ENCODE measurements at places on chromosomes 13 and 19.

GRCh38 chr13:74187564-74187963 lies 53.4 kb upstream of the KLF12 start:
- DNase-seq = peak; percentile 43

GRCh38 chr13:30466841-30467252 lies 1.1 kb upstream of the HMGB1 start:
- DNase-seq = no peak

GRCh38 chr13:23320926-23321534 lies 112.5 kb downstream of the SACS start:
- DNase-seq = no peak

DNA sequence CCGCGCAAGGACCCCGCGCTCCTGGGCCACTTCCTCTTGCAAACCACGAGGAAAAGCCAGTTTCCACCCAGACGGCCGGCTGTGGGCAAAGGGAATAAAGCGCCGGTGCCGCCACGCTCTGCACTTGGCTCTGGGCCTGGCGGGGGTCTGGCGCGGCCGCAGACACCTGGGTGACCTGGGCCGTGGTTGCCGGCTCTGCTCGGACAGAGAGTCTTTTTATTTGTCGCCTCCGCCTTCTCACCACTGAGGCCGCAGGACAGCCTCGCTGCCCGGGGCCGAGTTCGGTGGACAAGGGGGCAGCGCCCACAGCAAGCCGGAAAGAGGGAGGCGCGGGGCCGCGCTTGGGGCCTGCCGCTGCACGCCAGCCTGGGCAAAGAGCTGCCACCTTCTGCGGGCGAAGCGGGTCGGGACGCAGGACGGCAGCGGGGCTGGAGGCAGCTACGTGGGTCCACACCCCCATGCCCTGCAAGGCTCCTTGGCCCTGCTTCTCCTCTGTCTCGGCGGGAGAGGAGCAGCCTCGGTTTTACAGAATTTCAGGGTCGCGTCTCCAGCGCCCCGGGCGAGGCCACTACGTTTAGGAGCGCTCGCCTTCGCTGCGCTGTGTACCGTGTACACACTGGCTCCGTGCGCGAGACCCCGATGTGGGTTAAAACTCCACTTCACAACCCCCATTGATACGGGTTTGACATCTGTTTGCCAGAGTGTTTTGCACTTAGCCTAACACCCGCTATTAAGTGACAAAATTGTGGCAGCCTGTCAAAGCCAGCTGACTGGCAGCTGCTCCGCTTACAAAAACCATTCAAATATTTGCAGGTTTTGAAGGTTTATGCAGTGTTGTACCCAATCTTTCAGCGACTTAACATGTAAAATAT lies 13.0 kb upstream of the SOX1 start:
- no peak for DNase-seq

GRCh38 chr19:29704562-29705558 lies 10.2 kb downstream of the C19orf12 start:
- no peak for DNase-seq

GRCh38 chr19:43759515-43759914 lies 4.8 kb upstream of the SMG9 start:
- peak; percentile 56 for DNase-seq

GRCh38 chr19:58584498-58585441 lies 11.6 kb upstream of the MZF1 start:
- DNase-seq = no peak

DNA sequence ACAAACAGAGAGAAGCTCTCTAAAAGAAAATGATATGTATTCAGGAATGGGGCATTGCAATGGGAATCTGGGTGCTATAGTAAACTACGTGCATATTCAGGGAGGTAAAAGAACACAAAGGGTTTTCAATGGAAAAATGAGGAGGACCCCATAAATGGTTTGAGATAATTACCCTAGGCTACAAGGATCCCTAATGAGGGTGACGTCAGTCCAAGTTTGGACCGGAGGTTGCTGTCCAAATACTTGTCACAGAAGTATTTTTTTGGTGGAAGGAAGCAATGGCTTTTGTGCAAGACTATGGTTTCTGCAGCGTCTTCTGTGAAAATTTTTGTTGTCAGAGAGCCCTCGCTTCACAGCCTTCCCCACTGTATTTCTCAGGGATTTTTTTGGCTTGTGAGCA lies 995 bp upstream of the CEACAM18 start:
- no peak for DNase-seq

DNA sequence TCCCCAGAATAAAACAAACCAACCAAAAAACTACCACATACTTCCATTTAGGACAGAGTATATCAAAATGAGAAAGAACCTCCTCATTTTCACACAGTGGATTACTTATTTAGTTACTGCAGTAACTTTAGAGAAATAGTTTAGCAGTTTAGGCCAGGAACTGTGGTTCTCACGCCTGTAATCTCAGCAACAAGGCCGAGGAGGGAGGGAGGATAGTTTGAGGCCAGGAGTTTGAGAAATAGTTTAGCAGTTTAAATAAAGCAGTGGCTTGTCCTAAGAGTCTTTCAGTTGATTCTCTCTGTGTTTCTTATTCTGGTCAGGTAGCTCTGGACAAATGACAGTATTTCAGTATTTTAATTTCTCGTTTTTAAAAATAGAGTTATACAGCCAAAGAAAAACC lies 9.4 kb downstream of the HMGB1 start:
- no peak for DNase-seq

DNA sequence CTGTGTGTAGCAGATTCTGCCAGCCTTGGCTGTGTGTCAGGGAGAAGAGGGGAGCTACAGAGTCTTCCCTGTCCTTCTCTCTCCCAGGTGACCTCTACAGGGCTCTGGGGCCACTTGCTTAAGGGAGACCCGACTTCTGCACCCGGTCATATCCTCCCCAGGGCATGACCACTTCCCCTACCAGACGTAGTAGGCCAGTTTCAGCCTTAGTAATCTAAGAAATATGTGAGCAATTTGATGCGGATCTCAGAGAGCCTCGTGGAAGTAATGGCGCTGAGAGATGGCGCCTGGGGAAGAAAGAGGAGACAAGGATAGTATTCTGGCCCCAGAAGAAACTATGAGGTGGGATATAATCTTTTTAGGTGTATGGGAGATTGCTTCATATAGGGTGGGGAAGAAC lies 41.9 kb downstream of the NFIX start:
- peak; percentile 72 for DNase-seq

DNA sequence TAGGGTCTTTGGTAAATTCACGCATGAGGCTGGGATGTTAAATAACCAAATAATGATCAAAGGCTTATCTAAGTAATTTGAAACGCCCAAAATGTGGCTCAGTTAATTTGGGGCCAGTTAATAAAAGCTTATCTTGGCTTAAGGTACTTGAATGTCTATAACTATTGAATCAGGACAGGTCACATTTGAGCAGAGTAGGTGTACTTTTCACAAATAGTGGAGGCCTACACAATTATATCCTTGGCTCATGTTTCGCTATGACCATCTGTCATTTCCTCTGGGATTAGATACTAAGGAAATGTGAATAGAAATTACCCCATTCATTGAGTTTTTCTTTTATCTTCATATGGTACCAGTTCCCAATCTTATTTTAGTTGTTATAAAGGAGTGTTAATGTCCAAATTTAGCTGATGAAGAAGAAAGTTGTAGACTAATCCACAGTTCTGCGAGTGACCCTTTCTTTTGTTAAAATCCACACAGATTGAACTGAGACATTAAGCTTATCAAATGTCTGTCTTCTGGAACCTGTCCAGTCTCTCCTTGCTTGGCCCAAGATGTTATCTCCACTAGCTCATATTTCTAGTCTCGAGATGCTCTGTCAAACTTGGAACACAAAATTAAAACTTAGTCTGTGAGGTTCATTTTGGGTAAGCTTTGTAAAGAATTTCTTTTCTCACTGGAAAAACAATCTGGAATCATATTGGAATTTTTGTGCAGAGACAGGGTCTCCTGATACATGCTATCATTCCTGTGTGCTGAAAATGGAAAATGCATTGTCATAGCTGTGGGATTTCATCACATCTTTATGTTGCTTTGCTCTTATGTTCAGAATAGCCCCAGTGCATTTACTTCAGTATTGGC lies 31.0 kb downstream of the SLAIN1 start:
- no peak for DNase-seq

DNA sequence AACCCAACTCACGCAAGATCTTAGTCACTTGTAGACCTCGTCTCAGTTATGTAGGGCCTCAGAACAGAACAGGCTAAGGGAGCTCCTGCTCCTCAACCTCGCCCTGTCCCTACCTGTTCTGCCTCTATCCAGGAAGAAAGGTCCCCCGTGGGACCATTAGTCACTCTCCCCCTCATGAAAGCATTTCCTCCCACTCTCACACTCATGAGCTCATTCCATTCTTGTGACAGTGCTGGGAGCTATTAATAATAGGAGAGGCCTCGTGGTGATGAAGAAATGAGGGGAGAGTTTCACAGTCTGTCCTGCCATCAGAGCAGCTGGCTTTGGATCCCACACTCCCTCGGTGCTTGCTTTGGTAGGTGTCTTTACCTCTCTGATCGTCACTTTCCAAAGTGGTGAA lies 10.2 kb downstream of the PPP2R1A start:
- peak; percentile 78 for DNase-seq

DNA sequence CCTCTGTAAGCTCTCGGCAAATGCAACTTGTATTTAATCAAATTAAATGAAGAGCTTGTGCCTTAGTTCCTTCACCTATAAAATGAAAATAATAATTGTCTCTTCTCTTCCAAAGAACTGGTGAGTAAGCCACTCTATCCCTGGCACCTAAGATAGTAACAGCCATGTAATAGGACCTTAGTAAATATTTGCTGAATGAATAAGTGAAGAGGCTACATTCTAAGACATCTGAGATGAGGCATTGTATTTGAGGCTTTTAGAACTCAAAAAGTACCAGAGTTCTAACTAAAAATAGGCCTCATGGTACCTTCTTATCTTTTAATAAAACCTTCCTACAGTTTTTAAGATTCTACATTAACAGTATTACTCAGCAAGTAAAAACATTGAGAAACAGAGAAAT lies 17.3 kb upstream of the DCLK1 start:
- no peak for DNase-seq

DNA sequence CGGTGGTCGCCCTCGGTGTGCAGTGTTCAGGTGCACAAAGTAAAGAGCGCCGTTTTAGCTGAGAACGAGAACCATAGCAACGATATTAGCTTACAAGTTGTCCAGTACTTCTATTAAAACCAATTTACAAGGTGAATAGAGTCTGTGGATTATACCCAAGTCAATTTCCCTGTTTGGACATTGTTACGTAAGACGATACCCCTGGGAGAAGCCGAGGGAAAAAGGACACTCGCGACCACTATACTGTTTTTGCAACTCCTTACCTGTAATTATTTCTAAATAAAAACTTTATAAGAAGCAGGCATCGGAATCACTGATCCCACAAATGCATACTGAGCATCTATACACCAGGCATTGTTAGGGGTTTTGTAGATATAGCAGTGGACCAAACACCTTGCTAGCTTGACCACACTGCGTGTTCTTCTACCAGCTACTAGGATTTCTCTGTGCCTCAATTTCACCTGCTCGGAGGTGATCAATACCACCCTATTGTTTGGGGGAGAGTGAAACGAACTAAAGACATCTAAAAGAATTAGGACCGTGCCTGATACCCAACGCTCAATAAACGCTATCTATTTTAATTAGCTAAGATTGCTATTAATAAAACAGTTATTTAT lies 488 bp upstream of the EEF2 start:
- no peak for DNase-seq

DNA sequence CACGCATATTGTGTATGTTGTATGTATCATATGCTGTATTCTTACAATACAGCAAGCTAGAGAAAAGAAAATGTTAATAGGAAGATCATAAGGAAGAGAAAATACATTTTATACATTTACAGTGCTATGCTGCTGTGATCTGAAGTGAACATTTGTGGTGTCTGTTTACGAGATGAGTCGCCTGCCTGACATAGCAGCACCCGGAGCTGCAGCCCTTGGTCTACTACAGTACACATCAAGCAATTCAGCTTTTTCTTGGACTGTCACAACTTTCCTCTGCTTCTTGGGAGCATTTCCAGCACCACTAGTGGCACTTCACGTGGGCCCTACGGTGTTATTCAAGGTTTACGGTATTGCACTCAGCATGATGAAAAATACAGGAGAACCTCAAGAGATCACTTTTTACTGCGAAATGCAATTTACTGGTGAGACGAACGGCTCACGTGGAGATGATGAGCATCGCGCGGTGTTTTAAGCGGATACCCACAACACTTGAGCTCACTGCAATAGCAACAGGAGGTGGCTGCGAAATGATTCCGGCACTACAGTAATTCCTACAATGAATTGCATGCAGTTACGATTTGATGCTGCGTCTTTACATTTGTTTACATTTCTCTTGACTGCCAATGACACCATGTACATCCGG lies 308.4 kb downstream of the FGF9 start:
- DNase-seq = no peak

GRCh38 chr19:45078390-45079062 lies 534 bp upstream of the GEMIN7 start:
- DNase-seq = no peak

DNA sequence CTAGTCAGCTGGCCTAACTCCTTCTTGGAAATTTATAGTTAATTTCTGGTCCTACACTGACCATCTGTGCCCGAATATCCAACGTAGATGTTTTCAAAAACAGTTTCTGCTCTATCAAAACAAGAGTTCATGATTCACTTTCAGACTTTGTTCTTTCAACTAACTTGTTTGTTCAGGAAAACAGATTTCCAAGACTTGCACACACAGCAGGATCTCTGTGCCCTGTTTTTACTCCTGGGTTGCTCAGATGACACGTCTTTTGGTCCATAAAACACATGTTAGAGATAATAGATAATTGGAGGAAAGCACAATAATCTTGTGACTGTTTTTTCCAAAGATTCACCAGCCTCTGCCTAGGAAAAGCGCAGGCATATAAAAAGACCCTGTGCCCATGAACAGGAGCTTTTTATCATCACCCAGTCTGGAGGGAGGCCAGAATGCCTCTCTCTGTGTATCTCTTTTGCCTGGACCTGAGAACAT lies 218.0 kb downstream of the IRS2 start:
- no peak for DNase-seq

DNA sequence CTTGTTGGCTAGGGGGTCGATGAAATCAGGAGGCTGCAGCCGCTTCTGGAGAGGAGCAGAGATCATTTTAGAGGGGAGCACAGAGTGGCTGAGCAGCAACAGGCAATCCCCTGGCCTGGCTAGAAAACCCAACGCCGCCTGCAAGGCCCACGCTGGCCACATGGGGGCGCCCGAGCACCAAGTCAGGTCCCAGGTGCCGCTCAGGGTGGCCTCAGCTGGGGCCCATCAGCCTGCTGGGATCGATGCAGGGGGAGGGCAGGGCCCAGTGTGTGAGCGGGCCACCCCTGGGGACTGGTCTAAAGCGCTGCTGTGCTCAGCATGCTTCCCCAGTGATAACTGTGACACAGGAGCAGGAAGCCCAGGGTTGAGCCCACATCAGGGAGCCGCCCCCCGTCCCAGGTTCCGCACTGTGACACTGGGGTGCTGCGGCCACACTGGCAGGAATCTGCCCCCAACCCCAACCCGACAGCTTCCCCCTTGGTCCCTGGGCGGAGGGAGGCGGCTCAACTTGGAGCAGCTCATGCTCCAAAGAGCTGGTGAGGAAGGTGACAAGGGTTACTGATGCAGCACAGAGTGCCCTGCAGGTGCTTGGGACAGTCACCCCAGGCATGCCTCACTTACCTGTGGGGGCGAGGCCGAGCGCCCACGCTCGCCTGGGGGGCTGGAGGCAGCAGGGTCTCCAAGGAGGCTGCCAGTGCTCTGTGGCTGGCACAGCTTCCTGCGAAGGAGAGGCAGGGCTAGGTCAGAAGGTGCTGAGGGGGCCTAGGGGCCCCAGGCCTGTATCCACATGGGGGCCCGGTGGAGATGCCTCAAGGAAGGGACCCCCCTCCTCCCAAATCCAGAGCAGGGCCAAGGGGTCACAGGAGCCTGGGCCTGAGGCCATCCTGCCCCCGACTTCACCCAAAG lies 13.3 kb upstream of the ISYNA1 start:
- DNase-seq = peak; percentile 84

GRCh38 chr13:76991432-76991795 lies 467 bp upstream of the CLN5 start:
- DNase-seq = peak; percentile 47

- peak; percentile 73 for DNase-seq
Observed at GRCh38 chr19:2491130-2491801, 15.3 kb downstream of the GADD45B start.

Data from dermis blood vessel endothelial cell (primary cell).